ENCODE measurements at places on chromosomes 3 and 15.

- DNase-seq: no peak
Observed at GRCh38 chr3:7075901-7076300, 215.0 kb downstream of the GRM7 start.

GRCh38 chr3:136893848-136894443 lies 31.9 kb downstream of the NCK1 start:
- no peak for DNase-seq

DNA sequence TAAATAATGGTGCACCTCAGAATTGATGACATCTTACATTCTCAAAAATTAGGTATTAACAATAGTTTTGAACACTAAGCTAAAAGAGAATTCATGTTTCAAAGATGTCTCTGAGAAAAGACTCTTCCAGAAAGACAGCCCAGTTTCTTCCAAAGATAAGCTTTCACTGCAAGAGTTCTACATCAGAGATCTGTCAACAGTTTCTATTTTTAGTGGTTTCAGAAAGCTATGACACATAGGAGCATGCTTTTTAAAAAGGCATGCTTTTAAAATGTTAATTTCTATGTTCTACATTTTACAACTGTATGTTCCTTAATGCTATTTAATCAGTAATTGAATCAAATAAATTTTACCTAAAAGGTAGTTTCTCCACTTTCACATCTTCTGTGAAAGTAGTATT lies 88.2 kb downstream of the PLOD2 start:
- no peak for DNase-seq

DNA sequence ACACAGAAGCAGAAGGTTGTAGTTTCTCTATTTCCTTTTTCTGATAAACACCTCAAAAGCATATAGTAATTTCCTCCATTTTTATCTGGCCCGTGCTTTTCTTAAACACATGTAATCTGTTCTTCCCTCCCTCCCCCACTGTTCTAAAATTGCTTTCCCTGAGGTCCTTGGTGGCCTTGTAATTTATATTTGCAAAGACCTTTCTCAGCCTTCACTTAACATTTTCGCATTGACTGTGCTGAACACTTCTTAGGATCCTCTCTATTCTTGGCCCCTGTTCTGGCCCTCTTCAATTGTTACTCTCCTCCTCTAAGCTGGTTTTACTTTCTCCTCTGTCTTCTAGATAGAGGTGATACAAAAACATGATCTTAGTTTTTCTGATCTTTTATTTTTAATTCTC lies 28.3 kb downstream of the GAP43 start:
- no peak for DNase-seq

DNA sequence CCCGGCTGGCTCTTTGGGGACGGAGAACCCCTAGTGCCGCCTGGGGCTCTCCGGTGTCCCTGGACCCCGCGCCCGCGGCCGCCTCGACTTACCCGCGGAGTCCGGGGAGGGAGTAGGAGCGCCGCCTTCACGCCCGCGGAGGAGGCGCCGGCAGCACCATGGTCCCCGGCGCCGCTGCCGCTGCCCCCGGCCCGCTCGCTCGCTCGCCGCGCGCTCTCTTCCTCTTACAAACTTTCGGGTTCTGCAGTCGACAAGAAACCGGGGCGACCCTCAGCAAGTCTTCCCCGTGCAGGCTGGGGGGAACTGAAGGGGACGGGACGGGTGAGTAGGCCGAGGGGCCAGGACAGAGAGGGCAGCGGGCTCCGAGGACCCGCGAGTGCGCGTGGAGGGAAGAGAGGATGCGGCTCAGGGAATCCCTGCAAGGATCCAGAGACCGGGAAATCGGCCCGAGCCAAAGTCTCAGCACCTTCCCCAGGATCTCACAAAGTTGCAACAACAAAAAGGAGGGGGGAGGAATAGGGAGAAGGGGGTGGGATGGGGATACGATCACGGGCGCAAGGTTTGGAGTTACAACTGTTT lies 2.0 kb downstream of the FOXP1 start:
- DNase-seq: no peak

DNA sequence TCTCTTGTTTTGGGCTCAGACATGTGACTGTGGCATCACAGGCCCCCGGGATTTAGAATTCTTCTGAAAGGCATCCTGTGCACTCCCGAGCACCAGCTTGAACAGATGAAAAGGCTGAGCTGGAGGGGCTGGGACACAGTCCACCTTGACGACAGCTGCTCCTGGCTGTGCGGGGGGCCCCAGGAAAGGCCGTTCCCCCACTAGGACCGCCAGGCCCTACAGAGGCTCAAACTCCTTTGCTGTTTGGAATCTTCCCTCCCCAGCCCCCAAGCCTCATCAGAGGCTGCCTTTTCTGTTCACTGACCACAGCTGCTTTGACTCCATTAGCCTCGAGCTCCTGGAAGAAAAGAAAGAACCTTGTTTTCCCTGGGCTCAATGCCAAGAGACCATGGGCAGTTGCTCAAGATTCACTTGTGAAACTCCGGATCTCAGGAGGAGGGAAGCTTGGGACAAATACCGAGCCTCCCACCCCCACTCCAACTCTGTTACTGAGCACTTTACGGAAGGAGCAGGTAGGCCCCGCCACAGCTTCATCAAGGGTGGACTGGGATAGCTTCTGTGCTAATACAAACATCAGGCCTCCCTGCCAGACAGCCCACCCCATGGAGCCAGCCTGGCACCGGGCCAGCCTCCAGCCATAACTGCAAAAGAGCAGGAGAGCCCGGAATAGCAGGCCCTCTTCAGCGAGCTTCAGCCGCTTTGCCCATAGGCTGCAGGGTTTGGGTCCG lies 15.7 kb downstream of the CIDEC start:
- no peak for DNase-seq
